Kidney (tissue), 22 donors: ENCODE measurements at places on chromosomes 1 and 21. TPM values are rescaled to one million over a fixed set of nuclear protein-coding genes. Genes with fewer than 3 reads are reported as not detected.

- no peaks in the 10 kb centered on the region for H3K36me3 ChIP-seq
- DNase-seq, result no peak
- H3K4me1 ChIP-seq, result no peaks in the 10 kb centered on the region
- H3K4me3 ChIP-seq, result no peak overlapping the region
- H3K27ac ChIP-seq, result no peak overlapping the region
Observed at GRCh38 chr1:41416081-41416480, 54.8 kb downstream of the FOXO6 start.

ADAMTS5 gene
- 10.6 TPM for total RNA-seq

OLFML2B gene
- 6.7 TPM for total RNA-seq

KRTAP22-1 gene
- not detected for total RNA-seq

GSTM5 gene
- total RNA-seq, result 4.2 TPM
